Cerebellar nuclear complex (tissue), 1 donor: ENCODE measurements at places on chromosomes 5 and 9.

DNA sequence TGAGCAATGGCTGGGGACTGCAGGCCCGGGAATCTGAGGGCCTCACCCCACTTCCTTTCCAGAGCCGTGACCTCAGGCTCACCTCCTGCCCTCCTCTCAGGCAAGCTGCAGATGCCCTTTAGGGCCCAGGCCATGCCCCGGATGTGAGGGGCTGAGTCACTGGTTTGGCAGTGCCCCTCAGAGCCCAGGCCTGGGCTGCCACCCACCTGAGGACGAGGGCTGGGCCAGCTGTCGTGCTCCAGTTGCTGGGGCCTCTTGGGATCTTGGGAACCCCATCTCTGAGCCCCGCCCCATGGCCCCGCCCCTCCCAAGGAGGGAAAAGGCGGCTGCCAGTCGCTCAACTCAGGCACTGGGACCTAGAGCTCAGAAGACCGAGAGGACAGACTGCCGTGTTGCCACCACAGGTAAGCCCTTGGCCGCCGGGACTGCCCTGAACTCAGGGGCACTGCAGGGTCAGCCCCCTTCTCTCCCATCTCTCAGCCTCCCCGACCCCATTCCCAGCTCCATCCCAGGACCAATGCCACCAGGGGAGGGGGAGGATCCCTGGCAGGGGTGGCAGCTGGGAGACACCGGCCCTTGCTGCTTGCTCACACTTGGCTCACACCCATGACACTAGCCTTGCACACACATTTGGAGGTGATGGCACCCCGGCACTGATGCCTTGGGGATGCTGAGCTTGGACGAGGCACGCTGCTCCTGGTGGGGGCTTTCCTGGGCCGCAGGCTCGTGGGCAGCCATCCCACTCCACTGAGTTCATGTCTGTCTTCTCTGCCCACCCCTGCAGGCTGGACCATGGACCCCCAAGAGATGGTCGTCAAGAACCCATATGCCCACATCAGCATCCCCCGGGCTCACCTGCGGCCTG is at the start of gene CYSRT1:
Gene CYSRT1, plus strand, starts transcription at position 345 of the 865 bp plus-strand sequence. Its CDS starts 448 bp downstream, at position 793.
- DNase-seq = no peak

- no peak for DNase-seq
Measured at GRCh38 chr9:81628897-81629296, 60.5 kb downstream of the TLE1 start.

- no peak for DNase-seq
Measured at GRCh38 chr5:151895660-151896030, 29.0 kb downstream of the GLRA1 start.

GRCh38 chr5:115262011-115262320 is 711 bp downstream of the PGGT1B start:
- no peak for DNase-seq

DNA sequence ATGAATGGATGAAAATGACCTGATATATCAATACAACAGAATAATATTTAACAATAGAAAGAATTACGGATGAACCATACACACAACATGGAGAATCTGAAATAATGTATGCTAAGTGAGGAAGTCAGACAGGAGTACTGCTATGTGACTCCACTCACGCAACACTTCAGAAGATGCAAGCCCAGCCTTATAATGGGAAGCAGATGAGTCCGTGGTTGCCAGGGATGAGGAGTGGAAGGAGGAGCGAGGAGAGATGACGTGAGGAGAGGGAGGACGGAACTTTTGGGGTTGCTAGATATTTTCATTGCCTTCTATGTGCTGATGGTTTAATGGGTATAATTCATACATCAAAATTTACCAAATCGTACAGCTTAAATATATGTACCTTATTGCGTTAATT is 55.4 kb upstream of the ERCC6L2 start:
- no peak for DNase-seq
